Stimulated activated naive CD8-positive, alpha-beta T cell treated with anti-CD3 and anti-CD28 coated beads, Interleukin-15, amount 100 ng/mL, for 72 hours (primary cell): ENCODE measurements at places on chromosomes 3 and 15.

- DNase-seq = no peak
These were observed 121.6 kb downstream of the UBE2E2 start for GRCh38 chr3:23324745-23325144.

- no peak for DNase-seq
These were observed 18.9 kb downstream of the IL1RAP start for GRCh38 chr3:190532731-190533203.

- no peak for DNase-seq
These were observed 38.3 kb downstream of the WHAMM start for GRCh38 chr15:82847703-82848102.

GRCh38 chr3:5022187-5022965 is 43.1 kb downstream of the BHLHE40 start:
- DNase-seq = peak; percentile 37

DNA sequence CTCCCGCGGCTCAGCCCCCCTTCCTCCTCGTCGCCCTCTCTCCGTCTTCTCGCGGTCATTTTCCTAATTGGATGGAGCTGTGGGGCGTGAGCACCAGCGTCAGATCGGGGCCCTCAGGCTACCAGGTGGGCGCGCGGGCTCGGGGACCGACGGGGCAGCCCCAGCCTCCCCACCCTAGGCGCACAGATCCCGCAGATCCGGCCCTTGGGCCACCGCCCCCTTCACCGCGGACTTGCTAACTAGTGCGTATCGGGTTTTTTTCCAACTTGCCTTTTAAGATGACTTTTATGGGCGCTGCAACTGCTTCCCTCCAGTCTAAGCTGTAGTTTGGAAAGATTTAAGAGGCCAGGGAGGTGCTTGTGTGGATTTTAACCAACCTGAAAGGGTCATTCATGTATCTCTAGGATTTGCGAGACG is 1.3 kb downstream of the ZNF710 start:
- peak; percentile 62 for DNase-seq

DNA sequence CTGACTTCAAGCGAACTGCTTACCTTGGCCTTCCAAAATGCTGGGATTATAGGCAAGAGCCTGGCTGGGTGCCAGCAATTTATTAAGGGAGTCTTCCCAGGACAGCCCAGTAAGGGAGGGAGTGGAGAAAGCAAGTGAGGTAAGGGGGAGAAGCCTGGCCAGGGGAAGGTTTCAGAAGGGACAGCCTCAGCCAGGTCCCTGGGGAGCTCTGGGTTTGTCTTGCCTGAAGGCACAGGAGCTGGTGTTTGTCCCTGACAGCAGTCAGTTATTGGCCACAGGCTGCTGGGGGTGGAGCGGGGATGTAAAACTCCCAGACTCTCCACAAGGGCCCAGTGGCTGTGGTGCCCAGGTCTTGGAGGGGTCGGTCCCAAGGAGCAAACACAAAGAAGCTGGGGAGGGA is 33.0 kb upstream of the CDCP1 start:
- no peak for DNase-seq

- no peak for DNase-seq
These were observed 62.2 kb upstream of the ZNF280D start for GRCh38 chr15:56795502-56795901.

DNA sequence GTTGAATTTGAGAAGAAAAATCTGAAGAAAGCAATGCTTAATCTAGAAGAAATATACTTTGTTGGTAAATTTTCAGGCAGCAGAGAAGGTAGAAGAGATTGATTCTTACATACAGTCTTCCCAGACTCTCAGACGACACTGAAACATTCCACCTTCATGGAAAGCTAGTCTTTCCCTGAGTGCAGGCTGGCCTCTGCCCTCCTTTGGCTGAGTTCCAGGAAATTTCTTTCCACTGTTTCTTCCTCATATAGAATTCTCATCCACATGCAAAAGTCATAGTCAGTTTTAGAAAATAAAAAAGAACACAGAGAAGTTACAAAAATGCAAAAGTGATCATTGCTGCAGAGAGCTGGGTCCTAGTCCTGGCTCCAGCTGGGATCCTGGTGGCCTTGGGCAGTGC is 142.5 kb upstream of the PRR23C start:
- no peak for DNase-seq

DNA sequence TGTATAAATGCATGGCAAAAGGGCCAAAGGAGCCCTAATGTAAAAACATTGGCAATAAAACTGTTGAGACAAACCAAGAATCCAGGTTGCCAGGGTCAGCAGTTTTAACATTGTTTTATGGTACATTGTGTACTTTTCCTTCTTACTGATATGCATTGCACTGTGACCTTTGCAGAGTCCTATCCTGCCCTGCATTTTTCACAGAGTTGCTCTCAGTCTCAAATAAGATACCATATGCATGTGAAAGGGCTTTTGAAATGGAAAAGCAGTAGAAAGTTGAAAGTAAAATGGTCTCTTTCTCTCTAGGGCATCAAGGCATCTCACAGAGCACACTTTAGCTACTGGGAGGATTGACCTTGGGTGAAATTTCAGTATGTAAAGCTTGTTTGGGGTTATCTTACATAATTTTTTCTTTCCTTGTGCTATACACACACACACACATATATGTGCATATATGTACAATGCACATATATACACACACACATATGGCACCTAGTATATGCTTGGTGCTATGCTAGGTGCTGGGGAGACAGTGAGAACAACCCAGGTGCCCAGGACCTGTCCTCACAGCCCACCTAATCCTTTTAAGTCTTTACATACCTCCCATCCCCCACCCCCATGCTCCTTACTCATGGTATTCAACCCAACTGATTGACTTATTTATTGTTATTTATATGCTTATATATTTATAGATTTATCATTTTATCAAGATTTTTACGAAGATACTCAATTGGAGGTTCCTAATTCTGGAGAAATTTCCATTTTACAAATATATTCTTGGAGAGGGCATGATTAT is 1.2 kb upstream of the PPP2R3A start:
- no peak for DNase-seq

GRCh38 chr15:87608238-87609028 is 648.1 kb downstream of the NTRK3 start:
- DNase-seq = no peak

DNA sequence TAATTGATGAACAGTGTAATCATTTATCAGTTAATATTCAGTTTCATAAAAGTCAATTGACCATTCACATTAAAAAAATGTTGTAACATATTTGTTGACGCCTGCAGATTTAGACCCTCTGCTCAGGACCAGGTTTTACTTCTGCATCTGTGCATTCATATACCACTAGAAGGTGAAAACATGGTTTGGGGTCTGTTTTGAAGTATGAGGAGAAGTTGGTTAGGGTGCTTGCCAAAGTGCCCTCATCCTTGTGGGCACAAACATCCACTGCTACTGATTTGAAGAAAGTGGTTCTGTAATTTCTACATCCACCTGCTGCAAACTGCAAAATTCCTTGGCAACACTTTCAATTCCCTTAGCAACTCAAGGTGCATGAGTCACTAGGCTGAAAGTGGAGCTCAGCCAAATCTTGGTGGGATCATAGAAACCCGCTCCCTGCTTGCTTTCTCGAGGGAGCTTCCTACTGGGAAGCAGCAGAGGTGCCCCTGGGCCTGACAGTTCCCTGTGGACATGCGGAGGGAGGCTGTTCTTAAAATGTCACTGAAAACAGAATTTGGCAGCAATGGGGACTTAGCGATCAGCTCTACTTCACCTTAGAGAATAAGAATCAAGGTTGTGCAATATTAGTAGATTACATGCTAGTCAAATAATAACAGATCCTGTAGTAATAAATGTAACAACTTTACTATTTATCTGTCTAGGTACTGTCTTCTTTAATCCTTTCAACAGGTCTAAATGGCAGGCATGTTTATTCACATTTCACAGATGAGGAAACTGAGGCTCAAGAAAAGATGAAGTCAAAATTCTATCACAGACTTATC is 301.0 kb upstream of the TBL1XR1 start:
- no peak for DNase-seq

- DNase-seq = no peak
These were observed 26.9 kb downstream of the PIERCE2 start for GRCh38 chr15:55434989-55435825.

DNA sequence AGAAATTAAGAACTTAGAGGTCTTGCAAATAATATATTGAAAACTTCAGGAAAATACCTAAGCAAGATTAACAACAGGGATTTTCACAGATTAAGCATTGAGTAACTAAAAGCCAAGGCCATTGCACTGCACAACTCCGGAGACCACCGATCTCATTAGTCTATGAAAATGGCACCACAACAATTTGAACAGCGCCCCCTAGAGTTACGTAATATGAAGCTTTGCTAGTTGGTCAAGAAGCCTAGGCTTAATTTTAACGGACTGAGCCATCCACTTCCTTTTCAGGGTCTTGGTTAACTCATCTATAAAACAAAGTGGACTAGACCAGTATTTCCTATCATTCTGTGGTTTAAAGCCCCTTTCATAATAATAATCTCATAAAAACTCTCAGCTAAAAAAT is 24.8 kb downstream of the TMEM212 start:
- no peak for DNase-seq

DNA sequence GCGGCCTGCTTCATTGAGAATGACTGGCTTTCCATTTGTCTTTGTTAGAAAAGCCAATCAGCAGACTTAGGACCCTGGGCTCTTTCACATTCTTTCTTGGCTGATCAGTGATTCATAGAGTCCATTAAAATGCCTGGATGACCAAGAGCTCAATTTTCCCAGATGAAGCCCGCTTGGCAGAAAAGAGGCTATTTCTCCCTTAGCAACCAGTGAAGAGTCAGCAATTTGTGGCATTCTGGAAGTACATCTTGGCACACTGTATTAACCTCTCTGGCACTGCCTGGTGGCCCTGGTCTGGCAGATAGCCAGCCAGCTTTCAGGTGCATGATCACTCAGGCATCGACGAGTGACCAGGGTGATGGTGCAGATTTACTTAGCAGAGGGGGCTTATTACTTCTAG is 145.7 kb upstream of the PLAAT1 start:
- no peak for DNase-seq

DNA sequence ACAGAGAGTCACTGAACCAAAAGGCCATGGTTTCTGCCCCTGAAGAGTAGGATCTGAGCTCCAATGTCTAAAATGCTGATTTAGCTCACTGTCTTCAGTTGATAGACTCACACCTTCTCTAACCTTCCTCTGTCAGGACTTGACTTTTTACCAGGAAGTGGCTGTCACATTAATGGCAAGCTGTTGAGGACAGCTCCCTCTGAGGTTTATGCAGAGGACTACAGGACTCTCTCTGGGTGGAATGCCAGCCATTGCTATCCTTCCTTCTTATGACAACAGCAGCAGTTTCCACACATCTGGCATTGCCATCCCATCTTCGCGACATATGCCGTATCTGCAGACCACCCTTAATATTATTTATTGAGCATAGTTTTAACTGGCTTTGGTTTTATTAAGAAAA is 103.8 kb upstream of the PRICKLE2 start:
- DNase-seq = no peak

- DNase-seq = no peak
These were observed 47.3 kb downstream of the PLSCR2 start for GRCh38 chr3:146421819-146422759.

- no peak for DNase-seq
These were observed 231.6 kb upstream of the UBE2E2 start for GRCh38 chr3:22971497-22971896.

DNA sequence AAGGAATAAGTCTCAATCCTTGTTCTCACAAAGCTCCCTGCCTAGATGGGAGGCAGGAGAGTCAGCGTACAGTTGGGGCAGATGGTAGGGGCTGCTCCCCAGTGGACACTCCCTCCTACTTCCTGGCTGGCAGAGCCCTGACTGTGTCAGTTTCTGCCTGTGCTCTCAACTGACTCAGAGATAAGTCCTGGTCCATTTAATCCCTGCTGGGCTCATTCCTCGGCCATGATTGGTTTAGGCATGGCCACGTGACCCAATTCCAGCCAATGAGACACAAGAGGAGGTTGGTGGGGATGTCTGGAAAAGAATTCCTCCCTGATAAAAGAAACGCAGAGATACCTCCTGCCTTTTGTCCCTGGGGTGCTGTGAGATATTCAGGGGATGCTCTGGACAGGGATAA is 118.1 kb upstream of the SLC6A11 start:
- DNase-seq = no peak

DNA sequence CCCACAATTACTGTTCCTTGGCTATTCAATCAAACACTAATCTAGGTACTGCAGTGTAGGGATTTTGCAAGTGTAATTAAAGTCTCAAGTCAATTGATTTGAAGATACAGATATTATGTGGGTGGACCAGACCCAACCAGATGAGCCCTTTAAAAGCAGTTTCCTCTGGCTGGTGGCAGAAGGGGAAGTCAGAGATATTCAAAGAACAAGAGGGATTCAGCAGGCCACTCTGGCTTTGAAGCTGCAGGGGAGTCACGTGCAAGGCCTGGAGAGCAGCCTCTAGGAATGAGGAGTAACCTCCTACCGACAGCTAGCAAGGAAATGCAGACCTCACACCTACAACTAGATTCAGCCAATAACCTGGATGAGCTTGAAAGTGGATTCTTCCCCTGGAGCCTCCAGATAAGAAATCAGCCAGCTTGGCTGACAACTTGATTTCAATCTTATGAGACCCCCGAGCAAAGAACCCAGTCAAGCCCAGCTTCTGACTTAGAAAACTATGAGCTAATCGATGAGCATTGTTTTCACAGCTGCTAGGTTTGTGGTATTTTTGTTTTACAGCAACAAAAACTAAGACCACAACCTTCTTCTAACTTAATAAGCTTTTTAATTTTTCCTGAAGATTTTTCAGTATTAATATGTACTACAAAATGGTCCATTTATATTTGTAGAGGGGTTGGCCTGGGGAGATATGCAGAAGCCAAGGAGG is 13.4 kb downstream of the HACD2 start:
- no peak for DNase-seq

GRCh38 chr3:65714134-65714533 is 324.6 kb downstream of the MAGI1 start:
- no peak for DNase-seq

DNA sequence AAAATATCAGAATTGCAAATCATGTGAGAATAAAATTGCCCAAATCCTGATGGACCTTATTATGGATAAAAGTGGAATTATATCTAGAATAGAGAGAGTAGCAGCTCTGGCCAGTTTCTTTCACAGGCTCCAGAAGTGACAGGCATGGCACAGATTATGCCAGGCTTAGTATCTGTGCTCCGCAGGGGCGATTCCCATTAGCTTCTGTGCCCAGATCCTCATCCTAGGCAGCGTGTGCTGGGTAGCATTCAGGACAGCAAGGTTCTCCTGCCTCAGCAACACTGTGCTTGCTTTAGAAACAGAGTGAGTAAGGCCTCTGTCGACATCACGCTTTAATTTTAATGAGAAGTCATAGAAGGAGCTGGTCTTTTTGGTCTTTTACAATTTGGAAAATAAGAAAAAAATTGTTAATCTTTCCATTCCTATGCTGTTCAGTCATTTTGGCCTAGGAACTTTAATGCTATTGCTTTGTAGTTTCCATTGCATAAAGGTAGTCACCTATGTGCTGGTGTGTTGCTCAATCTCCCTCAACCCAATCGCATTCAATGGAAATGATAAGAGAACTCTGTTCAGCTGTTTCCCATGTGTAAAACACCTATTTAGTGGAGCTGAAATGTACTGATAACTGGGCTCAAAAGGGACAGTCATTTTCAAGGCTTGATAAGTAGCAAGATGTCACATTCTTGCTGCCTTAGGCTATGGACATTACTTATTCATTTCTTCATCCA is 770.1 kb downstream of the AGBL1 start:
- DNase-seq = no peak
